ENCODE measurements at places on chromosomes 11 and 22. TPM values are rescaled to one million over a fixed set of nuclear protein-coding genes. Genes with fewer than 3 reads are reported as not detected.

The TMA7B gene
- not detected for total RNA-seq

The APOBEC3G gene
- total RNA-seq, result 0.13 TPM

The RAG1 gene
- total RNA-seq, result 0.25 TPM

The TIMM10B gene
- 31.0 TPM for total RNA-seq

The FIBIN gene
- not detected for total RNA-seq

The CALCA gene
- 0.15 TPM for total RNA-seq

The SIK3 gene
- 8.3 TPM for total RNA-seq

The GPR152 gene
- 0.07 TPM for total RNA-seq

The C11orf86 gene
- total RNA-seq, result 50.6 TPM

The VSIG10L2 gene
- not detected for total RNA-seq

The ASRGL1 gene
- 12.2 TPM for total RNA-seq

The CCDC179 gene
- not detected for total RNA-seq

The KREMEN1 gene
- 2.6 TPM for total RNA-seq

The KCNQ1OT1 gene
- total RNA-seq, result 0.07 TPM

The INSC gene
- total RNA-seq, result 0.07 TPM

The FOSL1 gene
- 111 TPM for total RNA-seq

The MAPK8IP2 gene
- 3.4 TPM for total RNA-seq

The MMP8 gene
- not detected for total RNA-seq

The LINC01488 gene
- total RNA-seq, result not detected

The PITPNM1 gene
- total RNA-seq, result 38.7 TPM

The TP53I11 gene
- 36.6 TPM for total RNA-seq

The CTSW gene
- not detected for total RNA-seq

The OR5A1 gene
- total RNA-seq, result not detected

The SYVN1 gene
- total RNA-seq, result 39.6 TPM

The OR6Q1 gene
- total RNA-seq, result not detected

The CRYBA4 gene
- total RNA-seq, result not detected

The FAT3 gene
- 0.67 TPM for total RNA-seq

The KIF18A gene
- total RNA-seq, result 18.9 TPM

The CYP2D6 gene
- total RNA-seq, result 0.54 TPM

The LRRC55 gene
- not detected for total RNA-seq

The FGF19 gene
- 0.12 TPM for total RNA-seq

The ART1 gene
- total RNA-seq, result not detected

The FAM180B gene
- not detected for total RNA-seq

The MUC6 gene
- not detected for total RNA-seq

The MAJIN gene
- total RNA-seq, result not detected

The RIMBP3B gene
- 0.30 TPM for total RNA-seq

The POU2F3 gene
- total RNA-seq, result not detected

The KCNJ5 gene
- total RNA-seq, result not detected

The OR4D5 gene
- not detected for total RNA-seq

The GRIK4 gene
- not detected for total RNA-seq

The CCDC15 gene
- 0.59 TPM for total RNA-seq

The MYBPC3 gene
- total RNA-seq, result 0.07 TPM

The SYT7 gene
- total RNA-seq, result 1.3 TPM

The TPBGL gene
- 0.09 TPM for total RNA-seq

The SCGB1D2 gene
- 0.28 TPM for total RNA-seq

The FAM227A gene
- 1.0 TPM for total RNA-seq

The FEN1 gene
- total RNA-seq, result 94.7 TPM

The ANKK1 gene
- not detected for total RNA-seq

The APOA5 gene
- not detected for total RNA-seq

The TAF1D gene
- total RNA-seq, result 89.4 TPM

The OR5W2 gene
- total RNA-seq, result not detected

The MS4A4A gene
- total RNA-seq, result not detected

The ACR gene
- 0.15 TPM for total RNA-seq

The ANO5 gene
- total RNA-seq, result 2.2 TPM
